ENCODE measurements at places on chromosomes 5 and 9. TPM values are rescaled to one million over a fixed set of nuclear protein-coding genes. Genes with fewer than 3 reads are reported as not detected.
A peak's percentile ranks its signal among the peaks of the same experiment; 100 is the strongest.

The BTNL3 gene
- total RNA-seq = not detected

The TMEM141 gene
- total RNA-seq = 26.6 TPM

The SLC2A8 gene
- total RNA-seq = 21.0 TPM

The GDA gene
- not detected for total RNA-seq

The C1QTNF2 gene
- total RNA-seq = 9.1 TPM

The CD180 gene
- total RNA-seq = 1.6 TPM

The SMIM23 gene
- total RNA-seq = not detected

The BTNL9 gene
- total RNA-seq = 16.8 TPM

- no peaks in the 10 kb centered on the region for H3K27me3 ChIP-seq
- H3K36me3 ChIP-seq = no peaks in the 10 kb centered on the region
These were observed 482.7 kb upstream of the C9orf72 start for GRCh38 chr9:28056006-28056405.

DNA sequence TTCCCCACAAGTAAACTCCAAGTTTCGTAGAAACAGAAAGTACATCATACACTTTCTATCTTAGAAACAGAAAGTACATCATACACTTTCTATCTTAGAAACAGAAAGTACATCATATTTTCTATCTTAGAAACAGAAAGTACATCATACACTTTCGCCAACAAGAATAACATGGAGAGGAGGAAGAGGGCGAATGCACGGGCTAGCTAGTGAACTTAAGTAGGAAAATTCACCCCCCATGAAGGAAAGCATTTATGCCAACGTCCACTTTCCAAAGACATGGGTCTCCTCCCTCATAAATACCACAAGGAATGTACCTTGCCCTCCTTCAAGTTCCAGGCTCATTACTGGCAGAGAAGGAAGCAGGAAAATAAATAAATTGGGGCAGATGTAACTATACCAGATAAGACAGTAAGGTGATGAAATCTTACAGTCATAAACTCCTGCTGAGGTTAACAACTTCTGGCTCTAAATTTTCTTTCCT lies 64.7 kb downstream of the FRMD3 start:
- H3K27me3 ChIP-seq = no peaks in the 10 kb centered on the region
- H3K4me1 ChIP-seq = no peaks in the 10 kb centered on the region
- H3K27ac ChIP-seq = no peak overlapping the region

GRCh38 chr9:7117676-7118561 lies 360.1 kb downstream of the KDM4C start:
- no peak overlapping the region for H3K27ac ChIP-seq
- H3K4me3 ChIP-seq = no peak overlapping the region
- H3K36me3 ChIP-seq = no peaks in the 10 kb centered on the region
- peaks cover 2% of the 10 kb centered on the region for H3K4me1 ChIP-seq
- no peak for DNase-seq

DNA sequence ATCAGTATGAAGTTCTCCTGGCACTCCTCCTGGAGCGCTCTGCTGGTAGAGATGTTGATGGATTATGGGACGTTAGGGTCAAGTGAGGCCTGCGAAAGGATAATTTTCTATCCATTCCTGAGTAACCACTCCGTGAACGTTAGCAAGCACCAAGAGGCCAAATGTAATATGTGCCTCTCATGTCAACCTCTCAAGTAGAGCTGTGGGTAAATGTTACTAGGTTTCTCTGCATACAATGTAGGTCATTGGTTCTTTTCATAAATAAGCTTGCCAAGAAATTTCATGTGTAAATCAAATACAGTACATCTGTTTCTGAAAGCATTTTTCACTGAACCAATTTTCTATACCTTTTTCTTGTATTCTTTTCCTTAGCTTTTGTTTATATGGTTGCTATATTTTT lies 126.3 kb downstream of the KDM4C start:
- no peaks in the 10 kb centered on the region for H3K27me3 ChIP-seq
- no peaks in the 10 kb centered on the region for H3K4me1 ChIP-seq
- DNase-seq = no peak
- H3K4me3 ChIP-seq = no peak overlapping the region

GRCh38 chr5:118596255-118596654 lies 392.1 kb downstream of the DTWD2 start:
- H3K4me1 ChIP-seq = no peaks in the 10 kb centered on the region
- H3K27ac ChIP-seq = no peak overlapping the region
- H3K36me3 ChIP-seq = no peaks in the 10 kb centered on the region
- no peak for DNase-seq
- no peaks in the 10 kb centered on the region for H3K27me3 ChIP-seq
- H3K4me3 ChIP-seq = no peak overlapping the region

GRCh38 chr5:120614531-120615180 lies 150.6 kb downstream of the PRR16 start:
- H3K4me1 ChIP-seq = peaks cover 11% of the 10 kb centered on the region

- no peaks in the 10 kb centered on the region for H3K27me3 ChIP-seq
- H3K36me3 ChIP-seq = no peaks in the 10 kb centered on the region
- H3K4me1 ChIP-seq = peaks cover 2% of the 10 kb centered on the region
- peak; percentile 47 for DNase-seq
- no peak overlapping the region for H3K27ac ChIP-seq
These were observed 123.9 kb upstream of the HAPLN1 start for GRCh38 chr5:83844449-83845068.

GRCh38 chr9:95055851-95056551 lies 261.5 kb downstream of the FANCC start:
- no peak for DNase-seq
- H3K4me1 ChIP-seq = no peaks in the 10 kb centered on the region
- no peaks in the 10 kb centered on the region for H3K36me3 ChIP-seq
- peak overlapping the region; percentile 99 for H3K27ac ChIP-seq
- H3K4me3 ChIP-seq = peak overlapping the region; percentile 48

GRCh38 chr9:136725612-136726011 lies 13.2 kb downstream of the DIPK1B start:
- DNase-seq = no peak
- H3K36me3 ChIP-seq = no peaks in the 10 kb centered on the region
- H3K4me1 ChIP-seq = no peaks in the 10 kb centered on the region
- H3K4me3 ChIP-seq = no peak overlapping the region
- no peaks in the 10 kb centered on the region for H3K27me3 ChIP-seq

GRCh38 chr9:16726718-16727451 lies 143.6 kb downstream of the BNC2 start:
- H3K27me3 ChIP-seq = no peaks in the 10 kb centered on the region
- H3K4me1 ChIP-seq = no peaks in the 10 kb centered on the region
- DNase-seq = peak; percentile 93
- H3K36me3 ChIP-seq = no peaks in the 10 kb centered on the region
- peak overlapping the region; percentile 62 for H3K4me3 ChIP-seq

- H3K4me1 ChIP-seq = no peaks in the 10 kb centered on the region
- H3K27ac ChIP-seq = peak overlapping the region; percentile 20
- peak overlapping the region; percentile 86 for H3K4me3 ChIP-seq
- no peaks in the 10 kb centered on the region for H3K36me3 ChIP-seq
- H3K27me3 ChIP-seq = no peaks in the 10 kb centered on the region
These were observed 43.5 kb upstream of the STXBP1 start for GRCh38 chr9:127568618-127568970.

- H3K27ac ChIP-seq = no peak overlapping the region
- no peaks in the 10 kb centered on the region for H3K4me1 ChIP-seq
- H3K36me3 ChIP-seq = no peaks in the 10 kb centered on the region
- H3K4me3 ChIP-seq = no peak overlapping the region
These were observed 175.2 kb downstream of the GAPVD1 start for GRCh38 chr9:125436613-125437443.

DNA sequence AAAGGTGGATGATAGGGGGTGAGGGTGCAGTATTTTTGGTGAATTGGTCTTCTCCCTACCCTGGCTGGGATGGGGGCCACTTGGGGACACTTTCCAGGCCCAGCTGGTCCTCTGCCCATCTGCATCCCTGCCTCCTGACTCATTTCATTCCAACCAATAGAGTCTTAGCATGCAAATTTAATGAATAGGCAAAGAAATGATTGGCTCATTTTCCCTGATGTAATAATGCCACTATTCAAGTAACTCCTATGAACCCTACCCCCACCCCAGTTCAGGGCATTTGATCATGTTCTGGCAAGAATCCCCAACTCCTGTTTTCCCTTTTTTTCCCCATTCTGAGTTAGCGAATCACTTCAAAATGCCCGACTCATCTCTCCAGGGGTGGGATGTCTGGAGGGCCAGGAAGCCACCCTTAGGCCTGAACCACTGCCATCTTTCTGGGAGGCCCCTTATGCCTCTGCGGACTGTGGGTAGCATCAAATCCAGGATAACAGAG lies 56.7 kb downstream of the PCDH1 start:
- H3K4me1 ChIP-seq = no peaks in the 10 kb centered on the region
- no peak for DNase-seq
- no peaks in the 10 kb centered on the region for H3K36me3 ChIP-seq

DNA sequence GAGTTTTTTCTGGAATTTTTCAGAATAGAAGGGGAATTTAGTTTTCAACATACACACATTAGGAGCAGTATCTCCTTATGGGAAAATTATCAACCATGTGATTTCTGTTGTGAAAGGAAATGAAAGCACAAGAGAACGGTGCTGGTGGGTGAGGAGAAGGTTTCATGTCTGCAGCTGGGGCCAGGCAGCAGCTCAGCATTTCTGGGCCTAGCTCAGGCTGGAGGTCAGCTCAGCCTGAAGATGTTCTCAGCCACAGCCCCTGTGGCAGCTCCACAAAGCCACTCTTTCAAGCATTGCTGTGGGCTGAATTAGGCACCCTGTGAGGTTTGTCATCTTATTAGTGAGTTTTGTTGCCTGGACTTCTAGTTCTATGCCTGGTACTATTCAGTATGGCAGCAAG lies 90.3 kb downstream of the DIRAS2 start:
- H3K27me3 ChIP-seq = no peaks in the 10 kb centered on the region
- DNase-seq = no peak
- H3K27ac ChIP-seq = no peak overlapping the region
- no peaks in the 10 kb centered on the region for H3K4me1 ChIP-seq
- H3K4me3 ChIP-seq = no peak overlapping the region
- H3K36me3 ChIP-seq = no peaks in the 10 kb centered on the region

GRCh38 chr5:147168578-147169327 lies 66.1 kb upstream of the STK32A start:
- H3K27ac ChIP-seq = no peak overlapping the region
- no peaks in the 10 kb centered on the region for H3K27me3 ChIP-seq
- no peak for DNase-seq
- no peak overlapping the region for H3K4me3 ChIP-seq

GRCh38 chr5:171834461-171834860 lies 48.8 kb downstream of the SMIM23 start:
- H3K27me3 ChIP-seq = no peaks in the 10 kb centered on the region
- H3K36me3 ChIP-seq = no peaks in the 10 kb centered on the region
- no peak overlapping the region for H3K4me3 ChIP-seq
- no peak overlapping the region for H3K27ac ChIP-seq
- DNase-seq = no peak
- no peaks in the 10 kb centered on the region for H3K4me1 ChIP-seq

GRCh38 chr9:37438359-37438758 lies 15.9 kb downstream of the GRHPR start:
- H3K4me3 ChIP-seq = no peak overlapping the region
- H3K27ac ChIP-seq = no peak overlapping the region
- no peak for DNase-seq
- peaks cover 9% of the 10 kb centered on the region for H3K36me3 ChIP-seq

GRCh38 chr5:7779019-7780005 lies 71.6 kb downstream of the CFAP90 start:
- no peaks in the 10 kb centered on the region for H3K27me3 ChIP-seq
- H3K36me3 ChIP-seq = peaks cover 2% of the 10 kb centered on the region
- peaks cover 1% of the 10 kb centered on the region for H3K4me1 ChIP-seq
- H3K27ac ChIP-seq = no peak overlapping the region

DNA sequence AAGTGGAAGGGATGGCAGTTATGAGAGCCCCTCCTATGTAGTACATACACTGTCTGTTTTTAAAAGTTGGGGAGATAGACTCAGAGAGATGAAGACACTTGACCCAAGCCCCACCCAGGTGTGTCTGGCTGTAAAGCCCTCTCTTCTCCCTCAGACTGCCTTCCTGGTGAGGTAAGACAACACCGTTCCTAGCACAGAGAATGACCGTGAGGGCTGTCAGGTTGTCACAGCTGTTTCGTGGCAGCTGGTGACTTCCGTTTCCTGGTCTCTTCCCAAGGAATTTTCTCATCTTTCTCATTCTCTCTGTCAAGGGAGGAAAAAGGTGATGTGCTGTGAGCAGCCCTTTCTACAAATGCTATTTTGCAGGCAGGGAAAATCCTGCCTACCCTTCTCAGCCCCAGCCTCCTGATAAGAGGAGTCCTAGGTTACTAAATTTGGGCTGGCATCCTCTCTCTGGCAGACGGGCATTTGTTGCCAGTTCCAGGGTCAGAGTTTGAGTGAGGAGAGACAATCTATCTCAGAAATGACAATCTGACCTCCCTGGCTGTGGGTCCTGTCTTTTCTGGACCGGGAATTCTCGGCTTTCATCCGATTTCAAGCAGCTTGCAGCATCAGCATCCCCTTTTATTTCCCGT lies 263.5 kb upstream of the PANK3 start:
- H3K4me3 ChIP-seq = no peak overlapping the region
- H3K36me3 ChIP-seq = no peaks in the 10 kb centered on the region
- H3K27me3 ChIP-seq = no peaks in the 10 kb centered on the region
- no peak for DNase-seq

- H3K4me1 ChIP-seq = no peaks in the 10 kb centered on the region
- H3K36me3 ChIP-seq = no peaks in the 10 kb centered on the region
- no peak overlapping the region for H3K27ac ChIP-seq
- no peaks in the 10 kb centered on the region for H3K27me3 ChIP-seq
These were observed 408.4 kb downstream of the PDE4D start for GRCh38 chr5:59485107-59485506.

DNA sequence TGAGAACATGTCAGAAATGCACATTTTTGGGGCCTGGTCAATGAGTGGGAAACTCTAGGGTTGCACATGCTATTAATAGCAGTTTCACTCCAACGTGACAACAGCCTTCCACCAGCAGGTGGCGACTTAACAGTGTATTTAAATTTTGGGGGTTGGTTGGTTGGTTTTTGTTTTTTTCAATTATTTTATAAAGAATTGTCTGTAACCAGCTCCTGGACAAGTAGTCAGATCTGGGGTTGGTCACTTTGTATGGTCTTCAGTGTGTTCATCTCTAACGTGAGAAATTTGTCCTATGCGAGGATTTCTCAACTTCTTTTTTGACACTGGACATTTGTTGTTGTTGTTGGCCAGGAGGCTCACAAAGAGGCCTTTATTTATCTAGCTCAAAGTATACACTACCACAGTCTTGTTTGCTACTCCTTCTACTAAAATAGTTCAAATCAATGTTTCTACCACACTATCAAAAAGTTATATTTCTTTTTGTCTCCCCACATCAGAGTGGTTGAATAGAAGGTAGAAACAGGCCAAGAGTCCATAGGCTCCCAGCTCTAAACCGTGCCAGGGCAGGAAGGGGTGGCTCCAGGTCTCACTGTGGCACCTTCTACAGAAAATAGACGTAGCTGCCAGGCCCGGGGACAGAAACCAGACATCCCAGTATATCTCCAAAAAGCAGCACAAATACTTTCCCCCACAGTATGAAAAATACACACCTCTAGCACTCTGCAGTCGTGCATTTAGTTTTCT lies 110.4 kb downstream of the TRPM6 start:
- H3K4me1 ChIP-seq = no peaks in the 10 kb centered on the region
- no peak overlapping the region for H3K4me3 ChIP-seq
- H3K27ac ChIP-seq = no peak overlapping the region

DNA sequence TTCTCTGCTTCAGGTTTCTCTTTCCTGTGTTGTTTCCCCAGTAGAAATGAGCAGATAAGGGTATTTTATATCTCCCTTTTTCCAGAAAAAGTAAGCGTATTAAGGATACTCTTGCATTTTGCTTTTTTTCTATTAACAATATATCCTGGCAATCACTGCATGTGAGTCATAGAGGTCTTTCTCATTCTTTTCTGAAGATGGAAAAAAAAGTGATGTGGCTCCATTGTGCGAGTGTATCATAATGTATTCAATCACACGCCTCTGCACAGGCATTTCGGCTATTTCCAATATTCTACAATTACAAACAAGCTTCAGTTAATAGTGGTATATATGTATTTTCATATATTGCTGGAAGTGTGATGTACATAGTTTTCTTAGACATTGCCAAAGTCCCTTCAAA lies 155.9 kb downstream of the MED27 start:
- no peak overlapping the region for H3K4me3 ChIP-seq
- no peak for DNase-seq
- no peaks in the 10 kb centered on the region for H3K36me3 ChIP-seq
